Colonic mucosa (tissue), 4 donors: ENCODE measurements at places on chromosomes 13 and 19. TPM values are rescaled to one million over a fixed set of nuclear protein-coding genes. Genes with fewer than 3 reads are reported as not detected.

CYP2S1 gene
- total RNA-seq: 152 TPM

SHFL gene
- total RNA-seq: 15.1 TPM

ZNF181 gene
- 7.2 TPM for total RNA-seq

ZIC5 gene
- 0.10 TPM for total RNA-seq

ZNF560 gene
- total RNA-seq: not detected

GRCh38 chr19:31783592-31783991 lies 434.4 kb upstream of the TSHZ3 start:
- H3K4me3 ChIP-seq: no peak overlapping the region
- H3K36me3 ChIP-seq: no peaks in the 10 kb centered on the region
- no peaks in the 10 kb centered on the region for H3K4me1 ChIP-seq
- H3K27me3 ChIP-seq: no peaks in the 10 kb centered on the region

DNA sequence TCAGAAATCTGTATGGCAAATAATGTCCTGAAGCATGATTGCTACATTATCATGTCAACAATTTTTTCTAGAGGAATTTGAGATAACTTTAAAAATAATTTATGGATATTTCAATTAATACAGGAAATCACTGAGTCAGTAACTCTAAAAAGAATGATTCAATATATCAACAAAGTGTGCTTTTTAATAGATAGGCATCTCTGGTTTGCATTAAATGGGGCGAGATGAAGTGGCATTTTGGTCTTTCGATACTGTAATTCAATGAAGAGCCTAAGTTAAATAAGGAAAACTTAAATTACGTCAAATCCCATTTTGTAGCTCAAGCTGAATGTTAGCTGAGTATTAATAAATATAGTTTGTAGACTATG lies 342.8 kb downstream of the DACH1 start:
- no peaks in the 10 kb centered on the region for H3K27me3 ChIP-seq
- H3K36me3 ChIP-seq: no peaks in the 10 kb centered on the region
- no peaks in the 10 kb centered on the region for H3K4me1 ChIP-seq
- no peak overlapping the region for H3K27ac ChIP-seq
- H3K4me3 ChIP-seq: no peak overlapping the region

DNA sequence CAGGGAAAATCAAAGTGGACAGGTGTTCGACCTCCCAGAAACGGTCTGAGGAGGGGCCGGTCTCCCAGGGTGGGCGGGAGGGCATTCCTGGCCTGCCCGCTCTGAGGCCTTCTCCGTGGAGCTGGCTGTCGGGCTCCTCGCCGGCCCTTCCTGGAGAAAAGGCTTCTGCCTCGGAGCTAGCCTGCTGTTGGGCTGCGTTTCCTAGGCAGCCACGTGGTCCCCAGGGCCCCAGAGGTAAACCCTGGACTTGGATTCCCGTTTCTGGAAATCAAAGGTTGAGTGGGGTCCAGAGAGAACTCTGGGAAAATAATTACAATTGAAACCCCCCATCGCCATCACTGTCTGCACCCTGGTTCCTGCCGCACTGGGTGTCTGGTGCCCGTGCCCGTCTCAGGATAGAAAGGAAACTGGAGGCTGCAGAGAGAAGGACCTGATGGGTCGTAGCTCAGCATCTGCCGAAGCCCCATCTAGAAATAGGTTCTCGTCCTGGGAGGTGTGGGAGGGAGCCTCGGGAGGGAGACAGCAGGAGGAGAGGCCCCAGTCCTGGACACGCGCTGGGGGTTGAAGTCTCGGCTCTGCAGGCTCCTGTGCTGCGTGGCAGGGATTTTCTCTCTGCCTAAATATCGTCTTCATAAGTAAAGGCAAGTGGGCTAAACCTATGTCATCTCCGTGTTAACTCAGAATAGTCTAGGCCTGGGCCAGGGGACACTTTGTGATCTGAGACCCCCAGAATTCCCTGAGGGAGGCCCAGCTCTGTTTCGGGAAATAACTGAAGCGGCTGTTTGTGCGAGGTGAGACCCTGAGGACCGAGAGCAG lies 7.7 kb upstream of the PROZ start:
- no peak overlapping the region for H3K4me3 ChIP-seq
- no peaks in the 10 kb centered on the region for H3K36me3 ChIP-seq
- H3K4me1 ChIP-seq: peaks cover 5% of the 10 kb centered on the region

GRCh38 chr13:107031716-107032115 lies 463.8 kb upstream of the ARGLU1 start:
- H3K36me3 ChIP-seq: no peaks in the 10 kb centered on the region
- no peak overlapping the region for H3K4me3 ChIP-seq
- H3K27ac ChIP-seq: no peak overlapping the region

GRCh38 chr19:39237200-39238184 lies 7.3 kb downstream of the IFNL3 start:
- no peak overlapping the region for H3K4me3 ChIP-seq
- peak; percentile 61 for DNase-seq
- H3K36me3 ChIP-seq: no peaks in the 10 kb centered on the region
- H3K27me3 ChIP-seq: no peaks in the 10 kb centered on the region
- no peaks in the 10 kb centered on the region for H3K4me1 ChIP-seq

GRCh38 chr13:75160984-75161383 lies 321.0 kb downstream of the TBC1D4 start:
- no peaks in the 10 kb centered on the region for H3K36me3 ChIP-seq
- no peaks in the 10 kb centered on the region for H3K4me1 ChIP-seq
- no peak overlapping the region for H3K4me3 ChIP-seq
- no peak overlapping the region for H3K27ac ChIP-seq
- H3K27me3 ChIP-seq: no peaks in the 10 kb centered on the region

GRCh38 chr19:51903192-51903591 lies 1.6 kb downstream of the ZNF649 start:
- no peak overlapping the region for H3K27ac ChIP-seq
- H3K36me3 ChIP-seq: peaks cover 13% of the 10 kb centered on the region
- no peaks in the 10 kb centered on the region for H3K27me3 ChIP-seq
- H3K4me3 ChIP-seq: no peak overlapping the region
- peaks cover 5% of the 10 kb centered on the region for H3K4me1 ChIP-seq
- no peak for DNase-seq

- DNase-seq: no peak
- peaks cover 37% of the 10 kb centered on the region for H3K4me1 ChIP-seq
- peak overlapping the region; percentile 52 for H3K4me3 ChIP-seq
- peak overlapping the region; percentile 88 for H3K27ac ChIP-seq
- H3K36me3 ChIP-seq: no peaks in the 10 kb centered on the region
Measured at GRCh38 chr19:40608957-40609356, 7.8 kb downstream of the LTBP4 start.

DNA sequence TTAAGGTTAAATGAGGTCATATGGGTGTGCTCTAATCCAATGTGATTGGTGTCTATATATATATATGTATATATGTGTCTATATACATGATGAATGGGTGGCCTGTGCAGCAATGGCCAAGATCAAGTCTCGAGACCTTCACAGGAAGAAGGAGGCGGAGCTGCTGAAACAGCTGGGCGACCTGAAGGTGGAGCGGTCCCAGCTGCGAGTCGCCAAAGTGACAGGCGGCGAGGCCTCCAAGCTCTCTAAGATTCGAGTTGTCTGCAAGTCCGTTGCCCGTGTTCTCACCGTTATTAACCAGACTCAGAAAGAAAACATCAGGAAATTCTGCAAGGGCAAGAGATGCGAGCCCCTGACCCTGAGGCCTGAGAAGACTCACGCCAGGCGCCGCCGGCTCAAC lies 109.8 kb downstream of the EFNB2 start:
- H3K27me3 ChIP-seq: no peaks in the 10 kb centered on the region
- no peaks in the 10 kb centered on the region for H3K4me1 ChIP-seq
- H3K4me3 ChIP-seq: no peak overlapping the region
- no peaks in the 10 kb centered on the region for H3K36me3 ChIP-seq

DNA sequence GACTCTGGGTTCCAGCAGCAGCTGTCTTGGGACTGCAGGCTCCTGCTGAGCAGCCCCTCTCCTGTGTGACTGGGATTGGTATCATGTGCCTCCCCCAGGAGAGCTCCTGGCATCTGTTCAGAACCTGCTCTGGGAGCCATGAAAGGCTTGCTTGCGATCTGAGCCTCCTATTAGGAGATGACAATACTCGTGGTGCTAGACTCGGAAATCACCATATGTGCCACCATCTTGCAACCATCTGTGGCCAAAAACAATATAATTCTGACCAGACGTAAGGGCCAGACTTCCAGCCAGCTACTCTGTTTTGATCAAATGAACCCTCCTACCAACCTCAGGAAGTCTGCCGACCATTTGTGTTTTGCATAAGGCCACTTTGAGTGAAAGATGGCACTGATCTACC lies 484.7 kb downstream of the IRS2 start:
- H3K4me1 ChIP-seq: no peaks in the 10 kb centered on the region
- H3K36me3 ChIP-seq: no peaks in the 10 kb centered on the region
- no peak for DNase-seq
- H3K27me3 ChIP-seq: no peaks in the 10 kb centered on the region

- no peaks in the 10 kb centered on the region for H3K36me3 ChIP-seq
- peaks cover 10% of the 10 kb centered on the region for H3K4me1 ChIP-seq
- no peak for DNase-seq
- no peaks in the 10 kb centered on the region for H3K27me3 ChIP-seq
Measured at GRCh38 chr13:109781384-109782065, 4.9 kb downstream of the IRS2 start.

DNA sequence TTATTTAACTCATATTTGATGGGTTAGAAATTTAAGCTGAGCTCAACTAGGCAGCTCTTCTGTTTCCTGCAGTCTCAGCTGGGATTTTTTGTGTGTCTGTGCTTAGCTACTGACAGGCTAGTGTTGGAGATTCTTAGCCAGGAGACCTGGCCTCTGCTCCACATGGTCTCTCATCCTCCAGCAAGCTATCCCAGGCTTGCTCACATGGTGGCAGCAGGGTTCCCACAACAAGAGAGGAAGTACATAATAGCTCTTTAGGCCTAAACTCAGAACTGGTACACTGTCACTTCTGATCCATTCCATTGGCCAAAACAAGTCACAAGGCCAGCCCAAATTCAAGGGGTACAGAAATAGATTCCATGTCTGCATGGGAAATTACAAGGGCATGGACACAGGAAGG lies 406.2 kb downstream of the SUCLA2 start:
- no peaks in the 10 kb centered on the region for H3K27me3 ChIP-seq
- no peak overlapping the region for H3K4me3 ChIP-seq
- no peaks in the 10 kb centered on the region for H3K36me3 ChIP-seq
- no peaks in the 10 kb centered on the region for H3K4me1 ChIP-seq

- H3K4me1 ChIP-seq: no peaks in the 10 kb centered on the region
- H3K4me3 ChIP-seq: no peak overlapping the region
- DNase-seq: no peak
- H3K27me3 ChIP-seq: no peaks in the 10 kb centered on the region
Measured at GRCh38 chr19:51595190-51596175, 24.4 kb downstream of the ZNF175 start.

DNA sequence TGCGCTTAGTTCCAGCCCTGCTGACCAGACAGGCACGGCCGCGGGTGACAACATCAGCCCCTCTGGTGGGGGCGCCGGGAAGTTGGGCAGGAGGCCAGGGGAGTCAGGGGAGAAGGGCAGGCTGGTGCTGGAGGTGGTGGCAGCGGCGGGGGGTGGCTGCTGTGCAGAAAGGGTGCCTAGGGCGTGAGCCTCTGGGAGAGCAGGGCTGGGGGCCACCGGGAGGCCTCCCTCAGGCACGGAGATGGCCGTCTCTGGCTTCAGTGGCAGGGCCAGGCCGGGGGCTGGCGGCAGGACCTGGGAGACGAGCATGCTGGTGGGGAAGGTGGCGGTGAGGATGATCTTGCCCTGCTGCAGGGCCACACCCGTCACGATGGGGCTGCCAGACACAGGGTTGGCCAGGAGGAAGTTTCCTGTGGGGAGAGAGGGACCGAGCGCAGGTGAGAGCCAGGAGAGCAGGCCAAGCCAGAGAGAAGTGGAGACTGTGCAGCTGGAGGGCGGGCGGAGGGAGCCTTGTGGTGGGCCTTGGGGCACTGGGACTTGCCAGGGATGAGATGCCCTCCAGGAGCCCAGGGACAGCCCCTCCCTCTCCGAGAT lies 3.3 kb downstream of the SIX5 start:
- no peak overlapping the region for H3K27ac ChIP-seq
- no peaks in the 10 kb centered on the region for H3K27me3 ChIP-seq
- DNase-seq: no peak

- no peak for DNase-seq
- H3K4me1 ChIP-seq: no peaks in the 10 kb centered on the region
- no peak overlapping the region for H3K27ac ChIP-seq
Measured at GRCh38 chr13:40480915-40481516, 185.4 kb downstream of the FOXO1 start.

DNA sequence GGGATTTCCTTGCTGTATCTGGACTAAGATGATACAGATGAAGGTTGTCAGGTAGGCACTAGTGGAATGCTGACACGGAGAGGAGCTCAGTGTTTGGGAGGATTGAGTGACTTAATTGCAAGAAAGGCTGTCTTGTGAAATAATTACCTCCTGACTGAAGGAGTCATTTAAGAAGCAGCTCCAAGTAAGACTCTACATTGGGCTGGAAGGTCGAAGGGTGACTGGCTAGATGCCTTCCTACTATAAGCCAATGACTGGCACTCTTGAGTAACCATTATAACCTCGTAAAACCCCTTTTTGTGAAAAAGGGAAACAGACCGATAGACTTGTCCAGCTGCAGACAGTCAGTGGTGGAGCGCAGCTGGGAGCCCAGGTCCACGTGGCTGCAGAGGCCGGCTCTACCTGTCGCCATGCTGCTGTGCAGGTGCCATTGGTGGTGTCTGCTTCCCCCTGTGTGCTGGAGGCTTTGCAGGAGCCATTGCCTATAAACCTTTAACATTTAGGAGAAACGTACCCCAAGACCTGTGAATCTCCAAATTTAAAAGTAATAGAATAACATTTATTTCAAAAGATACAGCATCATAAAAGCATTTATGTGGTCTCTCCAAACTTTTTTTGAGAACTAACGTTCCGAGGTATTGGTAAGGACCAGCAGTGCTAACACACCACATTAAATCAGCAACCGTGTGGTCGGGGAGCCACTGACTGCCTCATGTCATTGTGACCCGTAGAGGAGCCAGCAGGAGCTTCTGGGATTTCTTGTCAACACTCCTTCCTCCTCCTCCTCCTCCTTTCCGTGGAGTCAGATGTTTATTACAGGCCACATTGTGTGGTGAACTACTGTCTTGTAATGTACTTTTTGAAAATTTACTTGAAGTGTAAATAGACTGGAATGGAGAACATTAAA lies 80.4 kb upstream of the TEX29 start:
- no peaks in the 10 kb centered on the region for H3K4me1 ChIP-seq
- H3K4me3 ChIP-seq: no peak overlapping the region
- H3K27me3 ChIP-seq: no peaks in the 10 kb centered on the region
- H3K27ac ChIP-seq: no peak overlapping the region
- no peaks in the 10 kb centered on the region for H3K36me3 ChIP-seq
